NCI-H1092 (cell line): ENCODE measurements at places on chromosomes 2 and 18.

GRCh38 chr2:17719562-17720371, 33.8 kb downstream of the SMC6 start:
- DNase-seq = no peak

- DNase-seq = no peak
Measured at GRCh38 chr2:174613531-174613930, 15.9 kb upstream of the WIPF1 start.

GRCh38 chr2:102803041-102803896, 41.4 kb downstream of the TMEM182 start:
- no peak for DNase-seq

DNA sequence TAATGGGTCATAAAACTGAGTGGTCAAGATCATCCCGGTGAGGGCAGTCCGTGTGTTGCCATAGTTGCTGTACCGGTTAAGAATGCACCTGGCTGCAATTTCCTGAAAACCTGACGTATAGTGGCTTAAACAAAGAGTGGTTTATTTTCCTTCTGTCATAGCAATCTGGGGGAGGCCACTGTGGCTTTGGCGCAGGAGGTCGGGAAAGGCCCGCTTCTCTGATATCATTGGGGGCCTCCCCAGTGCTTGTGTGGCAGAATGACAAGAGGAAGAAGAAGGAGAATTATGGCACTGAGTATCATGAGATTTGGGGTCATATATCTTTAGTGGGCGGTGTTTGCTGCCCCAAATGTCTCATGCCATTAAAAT, 4.4 kb downstream of the C2orf92 start:
- no peak for DNase-seq

GRCh38 chr18:26086959-26087358, 3.5 kb downstream of the SS18 start:
- DNase-seq = no peak

DNA sequence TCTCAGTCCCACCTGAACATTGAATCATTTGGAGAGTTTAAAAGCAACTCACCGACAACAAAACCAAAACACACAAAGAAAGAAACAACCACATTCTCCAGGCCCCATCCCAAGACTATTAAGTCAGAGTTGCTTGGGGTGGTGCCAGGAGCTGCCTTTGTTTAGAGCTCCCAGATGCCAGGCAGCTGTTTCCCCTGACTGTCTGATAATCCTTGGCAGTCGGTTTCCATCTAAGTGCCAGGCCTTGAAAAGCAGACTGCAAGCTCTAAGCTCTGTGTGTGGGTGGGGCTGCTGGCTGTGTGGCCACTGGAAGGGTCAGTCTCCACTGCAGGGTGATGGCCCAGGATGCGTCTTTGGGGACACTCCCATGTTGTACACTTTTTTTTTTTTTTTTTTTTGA, 255.3 kb upstream of the AGAP1 start:
- no peak for DNase-seq

DNA sequence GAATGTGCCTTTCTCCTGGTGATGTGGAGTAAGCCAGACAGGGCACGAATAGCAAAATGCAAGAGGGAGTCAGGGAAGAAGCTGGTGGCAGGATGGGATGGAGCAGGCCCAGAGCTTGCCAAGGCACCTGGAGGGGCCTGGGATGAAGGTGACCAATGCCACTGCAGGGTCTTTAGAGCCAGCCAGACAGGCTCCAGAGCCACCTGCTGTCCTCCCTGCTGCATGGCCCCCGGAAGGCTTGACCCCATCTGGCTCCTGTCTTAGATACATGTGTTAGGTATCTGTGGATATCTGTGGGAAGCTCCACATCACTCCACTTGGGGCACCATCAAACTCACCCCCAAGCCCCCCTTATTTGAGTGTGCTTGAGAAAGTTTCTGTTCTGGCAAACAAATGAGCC, 99.9 kb upstream of the ATL2 start:
- no peak for DNase-seq

GRCh38 chr18:78979730-78980278, at the start of gene SALL3:
TSS of gene SALL3 (plus strand) at chr18:78979818. CDS start at chr18:78980275, 457 bp downstream.
- no peak for DNase-seq

DNA sequence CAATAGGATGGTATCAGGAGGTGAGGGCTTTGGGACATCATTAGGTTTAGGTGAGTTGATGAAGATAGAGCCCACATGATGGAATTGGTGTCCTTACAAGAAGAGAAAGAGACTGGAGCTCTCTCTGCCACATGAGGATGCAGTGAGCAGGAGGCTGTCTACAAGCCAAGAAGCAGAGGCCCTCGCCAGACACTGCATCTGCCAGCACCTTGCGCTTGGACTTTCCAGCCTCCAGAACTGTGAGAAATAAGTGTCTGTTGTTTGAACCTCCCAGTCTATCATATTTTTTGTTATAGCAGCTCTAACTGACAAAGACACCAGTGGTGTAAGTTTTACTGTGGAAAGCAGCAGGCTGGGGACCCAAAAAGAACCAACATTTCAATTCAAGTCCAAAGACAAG, 571.1 kb upstream of the ID2 start:
- DNase-seq = no peak

DNA sequence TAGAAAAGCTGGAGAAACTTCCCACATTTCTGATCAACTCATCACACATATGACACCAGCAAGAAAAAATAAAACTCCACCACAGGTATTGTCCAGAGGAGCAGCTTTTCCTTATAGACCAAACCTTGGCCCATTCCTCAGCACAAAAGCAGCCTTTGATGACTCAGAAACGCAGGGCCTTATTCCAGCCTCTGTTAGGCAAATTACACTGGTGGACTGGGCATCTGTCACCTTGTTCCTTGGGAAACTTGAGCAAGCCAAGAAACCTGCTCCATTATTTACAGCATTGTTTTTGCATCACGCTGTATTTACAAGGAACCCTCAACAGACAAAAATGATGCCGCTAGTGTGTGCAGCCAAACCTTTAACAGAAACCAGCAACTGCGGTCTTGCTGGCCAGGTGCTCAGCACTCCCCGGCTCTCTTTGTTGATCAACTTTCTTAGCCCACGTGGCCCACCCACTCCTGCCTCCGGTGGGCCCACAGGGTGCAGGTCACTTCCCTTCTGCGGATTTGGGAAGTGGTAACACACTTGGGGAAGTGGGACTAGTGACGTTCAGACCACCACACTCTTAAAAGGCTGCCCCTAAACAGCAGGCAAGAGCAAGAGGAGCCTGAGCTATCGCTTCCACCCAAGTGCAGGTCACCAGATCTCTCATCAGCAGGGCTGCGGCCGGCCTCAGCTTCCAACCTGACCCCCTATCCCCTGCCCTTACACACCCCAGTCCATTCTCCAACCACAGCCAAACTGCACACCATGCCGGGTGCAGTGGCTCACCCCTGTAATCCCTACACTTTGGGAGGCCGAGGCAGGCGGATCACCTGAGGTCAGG, 1.5 kb downstream of the AP1S3 start:
- DNase-seq = no peak

- DNase-seq = no peak
Measured at GRCh38 chr2:237170020-237170419, 84.3 kb downstream of the COPS8 start.

DNA sequence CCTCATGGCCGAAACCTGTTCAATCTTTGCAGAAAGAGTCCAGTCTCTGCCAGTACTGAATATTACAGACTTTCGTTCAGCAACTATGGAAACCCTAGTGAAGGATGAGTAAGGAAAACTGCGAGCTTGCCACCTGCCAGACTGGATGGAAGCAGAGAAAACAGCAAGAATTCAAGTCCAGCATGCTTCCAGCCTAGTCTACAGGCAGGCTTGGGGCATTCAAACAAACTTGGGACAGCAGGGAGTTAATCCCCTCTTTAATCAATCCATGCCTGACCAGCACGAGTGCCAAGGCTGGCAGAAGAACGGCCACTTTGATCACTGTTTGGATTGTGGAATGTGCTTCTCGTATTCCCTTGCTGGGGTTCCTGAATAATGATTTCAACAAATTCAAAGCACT, 145.2 kb downstream of the EPHA4 start:
- DNase-seq = no peak

DNA sequence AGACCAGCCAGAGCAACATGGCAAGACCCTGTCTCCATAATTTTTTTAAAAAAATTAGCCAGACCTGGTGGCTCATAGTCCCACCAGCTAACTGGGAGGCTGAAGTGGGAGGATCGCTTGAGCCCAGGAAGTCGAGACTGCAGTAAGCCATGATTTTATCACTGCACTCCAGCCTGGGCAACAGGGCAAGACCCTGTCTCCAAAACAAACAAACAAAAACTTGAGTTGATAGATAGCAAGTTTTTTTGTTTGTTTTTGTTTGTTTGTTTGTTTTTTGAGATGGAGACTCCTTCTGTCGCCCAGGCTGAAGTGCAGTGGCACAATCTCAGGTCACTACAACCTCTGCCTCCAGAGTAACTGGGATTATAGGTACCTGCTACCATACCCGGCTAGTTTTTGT, 18.8 kb downstream of the RELCH start:
- no peak for DNase-seq

DNA sequence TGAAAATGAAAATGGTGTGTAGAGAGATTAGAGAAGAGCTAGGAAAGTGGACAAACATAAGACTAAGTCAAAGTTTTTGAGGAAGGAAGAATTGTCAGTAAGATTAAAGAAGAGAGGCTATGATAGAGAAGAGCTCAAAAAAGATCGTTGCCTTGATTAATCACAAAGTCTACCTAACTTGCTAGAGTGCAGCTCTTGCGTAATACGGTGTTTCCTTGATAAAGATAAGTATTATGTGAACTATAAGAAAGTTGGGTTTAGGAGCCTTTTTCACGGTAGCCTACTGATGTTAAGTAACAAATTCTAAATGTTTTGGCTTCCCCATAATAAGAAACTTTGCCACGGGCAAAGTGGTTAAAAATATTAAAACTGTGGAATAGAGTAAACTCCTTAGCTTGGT, 226.4 kb upstream of the NRXN1 start:
- no peak for DNase-seq

DNA sequence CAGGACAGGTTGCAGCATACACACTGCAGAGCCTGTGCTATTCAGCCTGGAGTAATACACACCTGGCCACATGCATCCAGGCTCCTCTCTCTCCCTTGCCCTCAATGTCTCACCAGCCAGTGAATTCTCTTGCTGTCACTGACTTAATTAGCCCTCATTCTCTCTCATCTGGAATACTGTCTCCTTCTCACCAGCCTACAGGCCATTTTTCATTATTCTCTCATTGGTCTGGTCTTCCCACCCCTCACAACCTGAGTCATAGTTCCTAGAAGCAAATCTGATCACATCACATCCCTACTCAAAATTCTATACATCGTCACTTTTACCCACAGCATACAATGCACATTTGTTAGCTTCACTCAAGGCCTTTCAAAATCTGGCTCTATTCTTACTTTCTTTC, 333.1 kb downstream of the PIK3C3 start:
- no peak for DNase-seq

GRCh38 chr2:158701101-158701500, 94.0 kb upstream of the DAPL1 start:
- DNase-seq = no peak

- DNase-seq = no peak
Measured at GRCh38 chr2:28155627-28156026, 237.0 kb upstream of the FOSL2 start.

DNA sequence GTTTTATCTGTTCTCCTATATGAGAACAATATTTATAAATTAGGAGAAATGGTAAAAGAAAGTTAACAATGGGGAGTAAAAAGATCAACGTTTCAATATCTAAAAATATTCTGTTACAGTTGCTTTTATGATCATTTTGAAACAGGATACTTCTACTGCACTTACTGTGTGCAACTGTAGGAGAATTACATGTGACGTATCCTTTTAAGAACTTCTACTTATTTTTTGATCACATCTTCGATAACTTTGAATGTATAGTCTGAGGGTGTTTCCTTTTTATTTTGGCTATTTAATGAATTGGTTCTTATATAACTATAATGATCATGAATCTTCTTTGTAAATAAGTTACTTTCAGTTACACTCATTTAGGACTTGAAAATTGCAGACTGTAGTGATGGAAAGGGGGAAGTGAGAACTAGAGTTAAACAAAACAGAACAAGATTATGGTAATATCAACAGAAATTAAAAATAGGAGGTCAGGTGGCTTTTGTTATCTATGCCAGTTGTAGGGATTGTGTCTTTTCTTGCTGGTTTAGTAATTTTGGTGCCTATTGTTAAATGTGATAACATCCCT, 109.9 kb downstream of the MSTN start:
- DNase-seq = no peak

DNA sequence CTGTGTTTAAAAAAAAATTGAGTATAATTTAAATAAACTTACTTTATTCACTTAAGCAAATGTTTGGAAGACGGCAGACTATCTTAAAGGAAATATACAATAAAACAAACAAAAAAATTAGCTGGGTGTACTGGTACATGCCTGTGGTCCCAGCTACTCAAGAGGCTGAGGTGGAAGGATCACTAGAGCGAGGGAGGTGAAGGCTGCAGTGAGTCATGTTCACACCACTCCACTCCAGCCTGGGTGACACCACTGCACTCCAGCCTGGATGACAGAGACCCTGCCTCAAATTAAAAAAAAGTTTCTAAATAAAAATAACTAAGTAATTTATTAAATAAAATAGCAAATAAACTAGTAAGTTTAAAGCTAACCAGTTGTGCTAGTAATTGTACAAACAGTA, 7.5 kb downstream of the PUM2 start:
- DNase-seq = no peak

DNA sequence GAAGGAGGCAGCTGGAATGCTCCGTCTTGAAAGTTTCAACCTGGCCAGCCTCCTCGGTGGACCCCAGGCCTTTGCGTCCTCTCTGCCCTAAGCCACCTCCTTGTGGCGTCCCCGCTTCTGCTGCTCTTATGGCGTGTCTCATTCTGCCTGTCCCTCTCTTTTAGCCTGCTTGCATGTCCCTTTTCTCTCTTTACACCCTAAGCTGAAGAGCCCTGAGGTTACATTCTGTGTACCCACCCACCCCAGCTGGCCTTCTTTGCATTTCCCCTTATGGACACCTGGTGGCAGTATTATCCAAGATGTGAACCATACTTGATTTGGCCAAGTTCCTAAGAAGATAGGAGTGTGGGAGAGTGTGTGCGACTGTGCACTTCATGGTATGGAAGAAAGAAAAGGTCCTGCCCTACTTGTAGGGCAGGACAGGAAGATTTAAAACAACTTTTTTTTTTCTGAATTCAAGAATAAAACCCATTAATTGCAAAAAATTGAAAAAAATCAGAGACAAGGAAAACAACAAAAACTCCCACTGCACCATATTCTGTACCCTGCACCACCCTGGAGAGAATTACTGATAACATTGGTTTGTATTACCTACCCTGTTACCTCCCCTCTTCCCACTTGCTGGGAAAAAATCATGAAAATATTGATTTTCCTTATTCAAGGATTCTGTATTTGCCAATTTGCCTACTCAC, 77.4 kb downstream of the DYSF start:
- no peak for DNase-seq

DNA sequence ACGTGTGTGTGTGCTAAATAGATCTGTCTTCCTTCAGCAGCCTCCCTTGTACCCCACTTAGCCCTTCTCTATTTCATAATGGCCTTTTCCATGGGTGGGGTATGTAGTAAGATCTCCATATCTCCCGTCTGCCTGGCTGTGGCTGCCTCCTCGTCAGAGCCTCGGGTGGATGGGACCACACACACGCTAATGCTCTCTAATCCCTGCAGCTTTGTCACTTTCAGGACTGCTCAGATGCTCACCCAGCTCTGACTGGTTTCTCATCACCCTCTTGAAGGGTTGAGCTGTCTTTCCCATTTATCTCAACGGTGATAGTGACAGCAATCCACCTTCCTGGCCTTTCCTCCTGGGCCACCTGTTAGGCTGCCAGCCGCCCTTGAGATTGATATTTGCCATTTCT, 95.3 kb downstream of the DCC start:
- no peak for DNase-seq
